HEK293T (cell line): ENCODE measurements at places on chromosomes 2 and 18.

- no peak for DNase-seq
Measured at GRCh38 chr2:103132536-103133217, 370.8 kb downstream of the TMEM182 start.

DNA sequence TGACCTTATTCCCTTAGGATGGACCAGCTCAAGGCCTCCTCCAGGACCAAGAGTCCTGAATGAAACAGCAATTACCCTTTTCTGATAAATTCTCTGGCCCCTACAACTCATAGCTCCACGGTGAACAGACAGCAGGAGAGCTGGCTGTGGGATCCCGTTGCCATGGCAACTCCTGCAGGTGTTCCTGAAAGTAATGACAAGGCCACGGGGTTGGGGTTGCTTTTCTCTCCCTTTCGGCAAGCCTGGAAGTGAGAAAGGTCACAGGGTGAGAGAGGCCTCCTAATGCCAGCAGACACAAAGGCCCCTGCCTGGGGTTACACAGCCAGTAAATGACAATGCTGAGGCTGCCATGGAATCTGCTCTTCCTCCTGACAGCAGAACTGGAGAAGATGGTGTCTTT lies 403.0 kb downstream of the NBAS start:
- DNase-seq, result no peak

GRCh38 chr2:163800951-163801381 lies 65.2 kb upstream of the FIGN start:
- DNase-seq, result peak; percentile 60

DNA sequence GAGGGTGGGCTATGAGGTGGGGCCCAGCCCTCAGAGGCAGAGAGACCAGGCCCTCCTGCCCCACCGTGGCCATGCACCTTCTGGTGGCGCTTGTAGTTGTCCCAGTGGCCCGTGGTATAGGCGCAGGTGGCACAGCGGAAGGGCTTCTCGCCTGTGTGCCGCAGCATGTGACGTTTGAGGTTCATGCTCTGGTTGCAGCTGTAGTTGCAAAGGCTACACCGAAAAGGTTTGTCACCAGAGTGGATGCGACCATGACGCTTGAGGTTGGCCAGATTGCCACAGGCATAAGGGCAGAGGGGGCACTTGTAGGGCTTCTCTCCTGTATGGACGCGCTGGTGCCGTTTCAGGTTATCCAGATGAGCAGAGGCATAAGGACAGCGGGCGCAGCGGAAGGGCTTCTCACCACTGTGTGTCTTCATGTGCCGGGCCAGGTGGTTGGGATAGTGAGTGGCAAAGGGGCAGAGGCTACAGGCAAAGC lies 2.9 kb downstream of the ZNF513 start:
- DNase-seq, result no peak

DNA sequence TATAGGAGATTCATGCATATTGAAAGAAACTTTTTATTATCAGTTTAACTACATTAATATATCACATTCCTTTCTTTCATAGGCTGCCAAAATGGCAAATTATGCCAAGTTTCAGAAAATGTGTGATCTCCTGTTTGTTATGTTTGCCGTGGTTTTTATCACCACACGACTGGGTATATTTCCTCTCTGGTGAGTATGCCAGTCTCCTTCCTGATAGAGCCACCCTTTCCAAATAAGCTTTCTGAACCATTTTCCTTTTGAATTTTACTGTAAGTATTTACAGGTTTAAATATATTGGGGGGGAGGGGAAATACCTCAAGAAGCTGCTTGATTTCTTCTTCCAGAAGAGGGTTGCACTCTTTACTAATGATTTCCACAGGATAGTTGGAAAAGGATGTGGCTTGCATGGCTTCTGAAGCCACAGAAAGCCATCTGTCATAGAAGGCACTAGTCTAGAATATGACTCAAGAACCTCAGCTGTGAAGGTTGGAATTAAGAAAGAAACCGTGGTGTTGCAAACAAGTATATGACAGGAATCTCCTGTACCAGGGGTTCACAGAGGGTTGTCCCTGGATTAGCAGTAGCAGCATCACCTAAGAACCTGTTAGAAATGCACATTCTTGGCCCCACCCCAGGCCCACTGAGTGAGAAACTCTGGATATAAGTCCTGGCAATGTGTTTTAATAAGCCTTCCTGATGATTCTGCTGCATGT lies 84.5 kb upstream of the NOSTRIN start:
- no peak for DNase-seq

DNA sequence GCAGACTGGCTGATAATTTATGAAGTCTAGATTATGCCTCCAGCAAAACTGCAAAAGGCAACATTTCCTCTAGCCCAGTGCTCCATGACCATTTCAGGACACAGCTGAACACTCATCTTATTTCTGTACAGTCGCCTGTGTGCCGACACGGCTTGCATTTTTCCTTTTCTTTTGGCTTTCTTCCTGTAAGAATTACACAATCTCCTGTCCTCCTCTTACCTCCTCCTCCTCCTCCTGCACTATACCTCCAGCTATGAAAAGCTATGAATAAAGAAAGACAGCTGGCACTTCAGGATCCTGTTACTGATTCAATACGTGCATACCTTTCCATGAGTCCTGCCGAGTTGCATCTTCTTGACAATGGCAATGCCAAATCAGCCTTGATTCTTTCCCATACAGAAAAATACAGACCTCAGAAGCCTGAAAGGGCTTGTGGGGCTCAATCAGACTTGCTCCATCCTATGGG lies 32.2 kb upstream of the TRIB2 start:
- DNase-seq, result no peak

- DNase-seq, result no peak
Measured at GRCh38 chr2:205117125-205117524, 565.2 kb upstream of the NRP2 start.

- DNase-seq, result no peak
Measured at GRCh38 chr2:74419345-74419744, 2.1 kb downstream of the C2orf81 start.

DNA sequence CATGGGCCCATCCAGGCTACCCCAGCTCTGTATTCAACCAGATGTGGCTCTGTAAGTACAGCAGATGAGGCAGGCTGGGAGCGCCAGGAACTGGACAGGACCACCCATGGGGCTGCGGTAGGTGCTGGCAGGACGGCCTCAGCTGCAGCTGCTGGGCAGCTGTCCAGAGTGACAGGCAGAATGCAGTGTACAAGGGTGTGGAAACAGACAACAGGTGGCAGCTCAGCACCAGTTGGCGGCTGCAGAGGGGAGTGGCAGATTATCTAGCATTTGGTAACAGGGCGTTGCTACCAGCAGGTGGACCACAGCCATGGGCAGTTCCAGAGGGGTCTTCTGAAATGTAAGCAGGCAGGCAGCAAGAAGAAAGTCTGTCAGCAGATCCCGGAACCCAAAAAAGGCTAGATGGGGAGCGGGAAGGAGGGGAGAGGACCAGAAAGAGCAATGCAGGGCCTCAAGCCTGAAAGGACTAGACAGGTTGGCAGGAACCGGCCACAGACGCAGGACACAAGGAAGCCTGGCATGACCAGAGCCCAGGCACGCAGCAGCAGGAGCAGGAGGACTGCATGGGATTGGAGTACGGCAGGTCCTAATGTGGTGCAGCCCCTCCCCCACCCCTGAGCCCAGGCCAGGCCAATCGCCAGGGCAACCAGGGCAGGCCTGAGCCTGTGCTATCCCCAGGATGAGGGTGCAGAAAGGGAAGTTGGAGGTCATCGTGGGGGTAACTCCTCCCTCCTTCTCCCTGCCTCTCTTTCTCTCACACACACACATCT lies 24.7 kb downstream of the PKDCC start:
- DNase-seq, result no peak

- DNase-seq, result peak; percentile 63
Measured at GRCh38 chr2:238864207-238865014, 16.5 kb downstream of the TWIST2 start.
